ENCODE measurements at places on chromosomes 11 and 22.

DNA sequence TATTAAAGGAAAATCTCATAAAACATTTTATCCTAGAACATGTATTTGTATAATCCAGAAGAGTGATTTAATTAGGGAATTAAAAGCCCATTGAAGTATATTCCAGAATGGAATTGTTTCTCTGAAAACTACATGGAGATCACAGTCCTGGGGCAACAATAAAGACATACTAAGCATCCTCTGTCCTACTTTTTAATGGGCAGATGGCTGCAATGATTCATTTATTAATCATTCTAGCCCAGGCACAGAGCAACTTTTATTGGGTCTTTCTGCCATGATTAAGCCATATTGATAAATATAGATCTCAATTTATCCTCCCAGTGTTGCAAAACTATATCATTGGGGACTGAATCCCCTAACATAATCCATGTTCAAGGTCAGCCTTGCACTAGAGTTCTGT lies 22.0 kb downstream of the FAM181B start:
- DNase-seq: no peak

DNA sequence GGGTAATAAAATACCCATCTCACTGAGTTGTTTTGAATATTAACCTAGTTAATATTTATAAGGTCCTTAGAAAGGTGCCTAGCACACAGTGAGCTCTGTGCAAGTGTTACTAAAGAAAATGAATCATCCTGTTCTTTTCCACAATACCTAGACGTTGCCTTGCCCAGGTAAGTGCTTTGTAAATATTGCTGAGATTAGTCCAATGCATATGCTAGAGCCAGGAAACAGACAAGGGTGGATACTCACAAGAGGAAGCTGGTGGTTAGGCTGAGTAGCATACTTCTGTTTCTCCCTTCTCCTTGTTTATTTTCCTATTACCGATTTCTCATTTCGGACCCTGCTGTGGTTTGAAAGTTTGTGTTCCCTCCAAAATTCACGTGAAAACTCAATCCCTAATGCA lies 58.1 kb upstream of the BARX2 start:
- DNase-seq: no peak

- no peak for DNase-seq
Observed at GRCh38 chr11:86459682-86460460, 85.2 kb downstream of the CCDC81 start.

DNA sequence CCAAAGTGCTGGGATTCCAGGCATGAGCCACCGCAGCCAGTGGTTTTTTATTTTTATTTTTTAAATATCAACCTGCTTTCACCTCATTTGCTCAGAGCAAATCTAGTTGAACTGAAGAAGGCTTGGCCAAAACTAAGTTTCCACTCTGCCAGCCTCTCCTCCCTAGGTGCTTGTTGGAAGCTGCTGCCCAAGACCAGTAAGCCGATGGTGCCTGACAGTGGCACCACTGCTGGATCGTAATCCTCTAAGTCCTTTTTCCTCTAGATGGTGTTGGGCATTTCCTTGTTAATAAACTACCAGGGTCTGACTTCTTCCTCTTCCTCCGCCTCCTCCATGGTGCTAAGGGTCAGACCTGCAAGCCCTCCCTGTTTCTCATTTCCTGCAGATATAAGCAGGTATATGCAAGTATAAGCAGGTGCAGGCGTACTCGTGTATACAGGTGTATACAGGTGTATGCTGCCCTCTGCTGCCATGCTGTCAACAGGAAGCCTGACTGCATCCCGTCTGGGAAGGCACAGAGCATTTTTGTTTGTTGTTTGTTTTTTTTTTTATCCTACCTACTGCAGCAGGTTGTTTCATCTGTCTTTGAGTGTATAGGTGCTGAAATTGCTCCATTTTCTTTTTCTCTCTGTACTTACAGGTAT lies 1.6 kb downstream of the NADSYN1 start:
- DNase-seq: no peak

DNA sequence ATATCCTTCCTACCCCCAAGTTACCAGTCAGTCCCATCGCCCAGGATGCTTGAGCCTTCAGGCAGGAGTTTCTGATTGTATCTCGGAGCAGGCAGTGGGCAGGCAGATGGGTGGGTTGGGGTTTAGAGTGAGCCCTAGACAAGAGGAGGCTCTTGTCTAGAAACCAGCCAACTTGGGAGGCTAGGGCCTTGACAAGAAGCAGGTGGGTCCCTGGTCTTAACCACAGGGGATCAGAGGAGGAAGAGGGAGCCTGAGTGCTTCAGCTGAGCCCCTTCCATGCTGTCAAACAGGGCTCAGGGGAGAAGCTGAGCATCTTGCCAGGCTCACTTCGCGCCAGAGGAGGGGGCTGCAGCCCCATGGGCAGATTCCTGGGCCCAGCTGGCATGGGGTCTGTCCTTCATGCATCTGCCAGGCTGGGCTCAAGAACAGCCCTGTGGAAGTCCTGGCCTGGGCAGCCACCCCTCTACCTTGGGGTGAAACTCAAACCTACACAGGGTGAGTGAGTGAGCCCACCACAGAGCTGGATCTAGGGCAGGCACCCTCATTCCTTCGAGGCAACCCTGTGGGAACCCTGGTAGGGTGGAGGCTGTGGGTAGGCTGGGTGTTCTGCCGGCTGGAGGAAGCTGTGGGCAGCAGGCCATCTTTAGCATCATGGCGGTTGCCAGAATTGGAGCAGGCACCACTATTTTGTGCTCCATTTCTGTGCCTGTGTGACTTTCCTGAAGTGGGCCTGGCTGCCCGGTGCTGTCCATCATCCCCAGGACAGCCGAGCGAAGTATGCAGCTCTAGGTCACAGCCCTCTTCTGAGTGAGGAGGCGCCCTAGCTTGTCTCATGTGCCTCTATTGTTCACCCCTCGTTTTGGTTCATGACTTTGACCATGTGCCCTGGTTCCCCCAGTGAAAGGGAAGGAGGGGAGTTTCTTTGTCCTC lies 108.1 kb downstream of the MORC2 start:
- DNase-seq: no peak

DNA sequence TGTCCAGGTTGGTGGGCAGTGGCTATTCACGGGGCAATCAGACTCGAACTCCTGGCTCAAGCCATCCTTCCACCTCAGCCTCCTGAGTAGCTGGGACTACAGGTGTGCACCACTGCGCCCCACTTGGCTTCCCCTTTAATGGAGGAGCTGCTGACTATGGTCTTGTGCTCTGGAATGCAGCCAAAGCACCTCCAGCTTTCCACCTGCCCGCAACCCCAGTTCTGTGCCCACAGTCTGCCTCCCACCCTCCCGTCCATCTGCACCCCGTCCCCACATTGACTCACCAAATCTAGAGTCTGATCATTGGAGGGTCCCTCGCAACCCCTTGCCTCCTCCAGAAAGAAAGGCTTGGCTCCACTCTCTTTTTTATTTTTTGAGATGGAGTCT lies 41.0 kb downstream of the KCNJ4 start:
- no peak for DNase-seq

DNA sequence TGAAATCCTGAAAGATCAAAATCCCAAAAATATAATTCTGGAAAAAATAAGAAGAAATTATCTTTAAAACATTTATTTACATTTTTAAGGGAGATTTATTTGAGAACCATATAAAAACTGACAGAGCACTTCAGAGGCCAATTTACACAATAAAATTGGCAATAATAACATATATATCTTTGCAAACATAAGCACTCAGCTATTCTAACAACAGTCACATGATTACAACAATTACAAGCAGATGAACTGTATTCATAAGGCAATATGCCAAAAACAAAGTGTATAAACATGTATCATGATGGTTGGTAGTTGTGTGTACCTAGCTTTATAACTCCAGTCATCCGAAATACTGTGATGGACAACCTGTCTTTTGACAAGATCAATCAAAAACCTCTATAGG lies 17.7 kb upstream of the RASSF10 start:
- no peak for DNase-seq
